Cerebellar nuclear complex (tissue), 1 donor: ENCODE measurements at places on chromosomes 5 and 9.

DNA sequence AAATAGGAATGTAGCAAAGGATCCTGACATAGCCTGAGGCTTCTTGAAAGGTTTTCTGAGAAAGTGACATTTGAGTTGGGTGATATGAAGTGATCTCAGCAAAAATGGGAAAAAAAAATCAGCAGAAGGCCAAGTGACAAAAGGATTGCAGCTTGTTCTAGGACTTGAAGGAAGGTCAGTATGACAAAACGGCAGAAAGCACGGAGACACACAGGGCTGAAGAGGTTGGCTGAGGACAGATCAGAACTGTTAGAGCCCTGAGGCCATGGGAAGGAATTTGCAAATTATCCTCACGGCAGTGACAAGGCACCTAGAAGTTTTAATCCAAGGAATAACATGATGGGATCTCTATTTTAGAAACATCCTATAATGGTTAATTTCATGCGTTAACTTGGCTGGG, 31.0 kb downstream of the TRIM32 start:
- DNase-seq: no peak

- DNase-seq: no peak
These were observed 102.6 kb downstream of the ADAMTS2 start for GRCh38 chr5:179242676-179243075.

GRCh38 chr5:33299621-33300208, 141.1 kb upstream of the TARS1 start:
- no peak for DNase-seq

GRCh38 chr5:135040034-135040332, 6.0 kb upstream of the PITX1 start:
- no peak for DNase-seq

DNA sequence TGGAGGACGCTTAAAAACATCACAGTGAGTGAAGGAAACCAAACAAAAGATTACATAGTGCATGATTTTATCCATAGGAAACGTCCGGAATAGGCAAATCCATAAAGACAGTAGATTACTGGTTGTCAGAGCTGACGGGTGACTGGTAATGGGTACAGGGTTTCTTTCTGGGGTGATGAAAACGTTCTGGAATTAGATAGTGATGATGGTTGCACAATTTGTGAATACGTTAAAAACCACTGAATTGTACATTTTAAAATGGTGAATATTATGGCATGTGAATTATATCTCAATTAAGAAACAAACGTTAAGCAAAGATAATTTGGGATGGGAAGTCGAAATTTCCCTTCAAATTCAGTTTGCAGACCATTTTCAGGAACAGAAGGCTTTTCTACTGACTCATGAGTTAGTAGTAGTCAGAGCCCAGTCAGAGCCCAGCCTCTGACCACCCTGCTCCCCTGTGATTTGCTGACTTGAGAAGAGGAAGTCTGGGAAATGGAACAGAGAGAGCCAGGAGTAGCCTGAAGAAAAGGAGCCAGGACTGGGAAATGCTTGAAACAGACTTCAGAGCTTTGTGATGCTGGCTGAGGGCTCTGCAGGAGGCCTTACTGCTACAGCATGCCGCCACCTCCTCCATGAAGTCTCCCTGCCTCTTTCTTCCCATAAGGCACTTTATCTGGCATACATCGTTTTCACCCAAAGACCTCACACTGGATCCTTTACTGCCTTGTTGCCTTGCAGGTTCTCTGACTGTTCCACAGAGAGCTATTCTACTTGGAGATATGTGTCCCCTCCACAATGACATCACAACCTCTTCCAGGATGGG, 46.4 kb upstream of the CTNNA1 start:
- DNase-seq: no peak

- DNase-seq: no peak
These were observed 107.6 kb downstream of the MUSK start for GRCh38 chr9:110776221-110776620.

GRCh38 chr5:63573380-63573779, 388.9 kb downstream of the HTR1A start:
- no peak for DNase-seq

GRCh38 chr5:1633605-1634336, 110.0 kb upstream of the LPCAT1 start:
- DNase-seq: peak; percentile 28

DNA sequence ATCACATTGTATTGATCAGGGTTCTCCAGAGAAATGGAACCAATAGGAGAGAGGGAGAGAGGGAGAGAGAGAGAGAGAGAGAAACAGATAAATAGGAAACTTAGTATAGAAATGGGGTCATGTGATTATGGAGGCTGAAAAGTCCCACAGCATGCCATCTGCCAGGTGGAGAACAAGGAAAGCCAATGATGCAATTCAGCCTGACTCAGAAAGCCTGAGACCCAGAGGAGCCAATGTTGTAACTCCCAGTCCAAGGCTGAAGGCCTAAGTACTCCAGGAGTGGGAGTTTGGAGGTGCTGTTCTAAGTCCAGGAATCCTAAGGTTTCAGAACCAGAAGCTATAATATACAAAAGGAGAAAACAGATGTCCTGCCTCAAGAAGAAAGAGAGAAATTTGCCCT, 48.4 kb upstream of the ISOC1 start:
- DNase-seq: no peak

DNA sequence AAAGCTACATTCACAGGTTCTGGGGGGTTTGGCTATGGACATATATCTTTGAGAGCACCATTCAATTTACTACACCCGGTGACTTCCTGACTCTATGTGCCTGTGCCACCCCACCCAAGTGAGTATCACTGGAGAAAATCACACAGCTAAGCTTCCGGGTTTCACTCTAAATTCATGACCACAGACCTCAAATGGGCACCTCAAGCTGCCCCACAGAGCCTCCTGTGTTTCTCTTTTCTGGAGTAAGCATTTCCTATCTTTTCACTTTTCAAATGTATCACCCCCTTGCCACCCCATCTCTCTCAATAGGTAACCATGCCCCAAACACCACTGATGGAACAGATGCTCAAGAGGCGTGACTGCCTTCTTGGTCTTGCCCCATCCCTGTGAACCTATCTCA, 49.2 kb upstream of the NEK6 start:
- DNase-seq: no peak

DNA sequence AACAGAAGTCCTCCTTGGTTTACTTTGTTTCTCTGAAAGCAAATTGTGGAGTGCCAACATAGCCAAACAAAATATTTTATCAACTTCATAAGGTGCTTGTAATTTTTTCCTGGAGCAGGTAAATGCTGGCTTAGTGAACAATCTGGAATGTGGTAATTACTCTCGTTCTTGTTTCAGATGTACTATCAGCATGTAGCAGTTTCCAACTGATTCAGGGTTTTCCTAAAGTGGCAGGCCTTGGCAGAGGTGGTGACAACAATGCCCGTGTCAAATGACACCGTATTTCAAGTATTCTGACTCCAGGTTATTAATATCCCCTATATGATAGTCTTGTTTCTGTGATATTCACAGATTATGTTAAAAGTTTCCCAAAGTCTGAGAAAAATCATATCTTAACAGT, 1.2 kb downstream of the C9orf72 start:
- DNase-seq: no peak

GRCh38 chr9:69674716-69675438, 2.7 kb upstream of the APBA1 start:
- no peak for DNase-seq

DNA sequence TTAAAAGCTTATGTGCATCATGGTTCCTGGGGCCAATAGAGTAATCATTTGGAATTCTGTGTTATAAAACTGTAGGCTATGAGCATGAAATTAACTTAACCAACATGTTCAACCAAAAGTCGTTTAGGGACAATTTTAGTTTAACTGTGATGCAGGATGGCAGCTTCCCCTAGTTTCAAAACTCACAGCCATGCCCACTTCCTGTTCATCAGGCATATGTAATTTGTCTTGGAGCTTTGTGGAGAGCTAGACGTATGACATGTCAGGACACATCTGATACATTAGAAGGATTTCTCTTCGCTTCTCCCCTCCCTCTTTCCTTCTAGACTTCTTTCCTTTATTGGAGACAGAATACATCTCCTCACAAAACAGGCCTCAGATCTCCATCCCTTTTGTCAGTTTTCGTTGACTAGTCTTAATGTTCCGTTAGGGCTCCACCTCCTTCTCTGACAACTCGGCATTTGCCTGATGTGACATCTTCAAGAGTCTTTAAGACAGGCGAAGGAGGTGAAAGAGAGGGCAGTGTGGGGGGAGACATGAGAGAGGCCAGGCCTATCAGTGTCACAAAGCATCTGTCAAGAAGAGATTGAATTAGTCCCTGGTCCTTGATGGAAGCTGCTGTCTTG, 176.0 kb downstream of the MSX2 start:
- DNase-seq: no peak

GRCh38 chr9:126367139-126367538, 40.5 kb downstream of the MVB12B start:
- DNase-seq: no peak

DNA sequence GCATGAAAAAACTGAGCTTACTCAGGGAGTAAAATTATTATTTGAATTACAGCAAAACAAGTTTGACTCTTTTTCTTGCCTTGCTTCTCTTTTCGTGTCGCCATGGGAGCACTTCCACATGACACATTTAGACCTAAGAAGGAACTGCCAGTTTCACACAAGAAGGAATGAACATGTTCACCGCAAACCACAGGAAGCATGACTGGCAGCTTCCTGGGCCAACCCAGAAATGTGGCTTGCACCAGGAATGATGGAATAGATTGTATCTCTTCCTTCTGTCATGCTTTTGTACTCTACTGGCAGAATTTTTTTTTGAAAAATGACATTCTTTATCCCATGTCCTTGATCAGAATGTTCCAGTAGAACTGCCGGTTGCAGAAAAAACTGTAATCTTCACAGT, 32.9 kb upstream of the MAN2A1 start:
- no peak for DNase-seq

DNA sequence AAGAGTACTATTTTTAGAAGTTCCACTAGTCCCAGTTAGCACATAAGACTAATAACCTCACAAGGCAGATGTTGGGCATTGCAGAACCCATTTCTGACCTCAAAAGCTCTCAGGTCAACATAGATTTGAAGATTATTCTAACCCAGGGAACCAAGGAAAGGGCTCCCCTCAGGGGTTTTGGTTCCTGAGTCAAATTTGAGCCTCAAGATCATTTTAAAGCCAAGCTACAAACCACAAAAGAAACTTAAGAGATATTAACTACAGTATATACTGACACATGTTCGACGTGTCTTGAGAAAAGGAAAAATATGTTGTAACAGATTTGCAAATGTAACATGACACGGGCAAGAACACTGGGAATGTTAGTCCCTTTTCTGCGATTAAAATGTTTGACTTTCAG, 88.6 kb downstream of the GNAQ start:
- no peak for DNase-seq

DNA sequence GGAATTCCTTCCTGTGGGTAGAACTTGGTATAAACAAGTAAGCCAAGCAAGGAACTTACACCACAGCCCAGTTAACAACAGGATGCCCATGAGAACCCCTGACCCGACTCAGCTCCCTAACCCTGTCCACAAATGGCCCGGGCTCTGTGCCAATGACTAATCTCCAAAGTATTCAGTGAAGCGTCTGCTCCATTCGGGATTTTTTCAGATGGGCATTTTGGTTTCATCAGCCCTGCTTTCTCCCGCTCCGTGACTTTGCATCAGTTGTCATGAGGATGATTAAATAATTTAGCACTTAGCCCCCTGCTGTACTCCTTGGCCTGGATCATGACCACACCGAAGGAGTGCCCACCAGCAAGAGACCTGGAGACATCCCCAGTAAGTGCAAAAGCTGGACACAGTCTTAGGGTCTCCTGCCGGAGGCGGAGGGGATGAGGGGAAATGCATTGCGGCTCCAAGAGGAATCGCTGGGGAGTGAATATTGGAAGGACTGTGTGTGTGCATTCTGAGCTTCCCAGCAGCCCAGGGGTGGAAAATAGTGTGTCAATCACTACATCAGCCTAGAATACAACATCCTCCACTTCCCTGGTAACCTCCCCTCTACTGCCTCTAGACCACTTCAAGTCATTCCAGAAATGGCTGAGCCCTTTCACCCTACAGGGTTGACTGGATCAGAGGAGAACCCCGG, 41.4 kb upstream of the DNAH5 start:
- DNase-seq: no peak

GRCh38 chr5:93348231-93348630, 232.8 kb downstream of the NR2F1-AS1 start:
- no peak for DNase-seq

DNA sequence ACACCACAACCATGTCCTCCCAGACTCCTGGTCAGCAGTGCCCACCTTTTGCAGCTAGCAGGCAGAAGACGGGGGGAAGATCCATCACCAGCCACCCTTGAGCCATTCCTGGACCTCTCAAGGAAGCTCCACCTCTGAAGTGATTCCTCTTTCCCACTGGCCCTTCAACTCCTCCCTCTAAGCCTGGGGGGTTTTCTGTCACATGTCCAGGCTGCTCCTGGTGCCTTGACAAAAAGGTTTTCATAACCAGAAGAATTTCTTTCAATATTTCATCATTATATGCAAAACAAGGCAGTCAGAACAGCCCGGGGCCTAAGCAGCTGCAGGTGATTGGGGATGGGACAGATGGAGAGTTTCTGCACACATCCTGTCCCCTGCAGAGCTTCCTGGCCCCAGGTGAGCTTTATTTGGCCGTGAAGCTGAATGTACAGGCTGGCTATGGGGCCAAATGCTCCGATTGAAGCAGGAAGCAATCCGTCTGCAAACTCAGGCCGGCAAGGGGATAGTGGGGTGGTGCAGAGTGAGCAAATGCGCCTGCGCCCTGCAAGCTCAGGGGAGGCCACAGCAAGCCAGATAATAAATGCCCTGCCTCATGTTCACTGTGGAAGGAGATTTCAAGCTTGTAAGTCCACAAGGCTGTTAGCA, 173.5 kb downstream of the C5orf15 start:
- no peak for DNase-seq

DNA sequence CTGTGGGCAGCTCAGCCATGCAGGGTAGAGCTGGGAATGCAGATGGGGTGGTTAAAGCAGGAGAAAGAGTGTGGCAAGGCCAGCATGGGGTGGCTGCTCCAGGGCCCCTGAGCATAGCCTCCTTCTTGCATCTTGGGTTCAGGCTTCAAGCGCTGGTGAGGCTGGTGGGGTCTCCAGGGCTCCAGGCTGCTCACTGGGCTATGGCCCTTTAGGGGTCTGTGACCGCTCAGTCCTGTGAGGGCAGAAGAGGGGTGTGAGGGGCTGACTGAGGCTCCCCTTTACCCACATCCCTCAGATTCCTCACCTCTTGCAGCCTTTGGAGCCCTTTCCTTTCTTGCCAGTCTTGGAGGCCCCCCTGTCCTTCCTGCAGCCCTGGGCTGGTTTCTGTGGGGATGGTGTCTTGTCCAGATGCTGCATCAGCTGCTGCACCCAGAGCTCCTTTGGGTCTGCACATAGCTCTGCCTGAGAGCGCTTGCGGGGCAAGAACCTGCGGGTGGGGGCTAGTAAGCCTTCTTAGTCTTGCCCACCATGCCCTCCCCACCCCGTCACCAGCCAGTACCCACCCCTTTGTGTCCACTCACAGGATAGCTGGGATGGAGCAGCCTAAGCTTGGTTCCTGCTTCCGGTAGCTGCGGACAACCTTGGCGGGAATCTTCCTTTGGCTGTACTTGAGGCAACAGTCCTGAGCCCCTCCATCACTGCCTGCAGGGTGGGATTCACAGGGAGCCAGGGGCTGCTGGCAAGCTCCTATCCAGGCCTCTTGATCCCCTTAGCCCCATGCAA, 549 bp downstream of the CCL21 start:
- no peak for DNase-seq

GRCh38 chr5:77987331-77987730, 211.2 kb upstream of the TBCA start:
- DNase-seq: no peak

GRCh38 chr9:87546704-87547103, 49.0 kb downstream of the DAPK1 start:
- no peak for DNase-seq
